ENCODE measurements at places on chromosomes 16 and 17.

DNA sequence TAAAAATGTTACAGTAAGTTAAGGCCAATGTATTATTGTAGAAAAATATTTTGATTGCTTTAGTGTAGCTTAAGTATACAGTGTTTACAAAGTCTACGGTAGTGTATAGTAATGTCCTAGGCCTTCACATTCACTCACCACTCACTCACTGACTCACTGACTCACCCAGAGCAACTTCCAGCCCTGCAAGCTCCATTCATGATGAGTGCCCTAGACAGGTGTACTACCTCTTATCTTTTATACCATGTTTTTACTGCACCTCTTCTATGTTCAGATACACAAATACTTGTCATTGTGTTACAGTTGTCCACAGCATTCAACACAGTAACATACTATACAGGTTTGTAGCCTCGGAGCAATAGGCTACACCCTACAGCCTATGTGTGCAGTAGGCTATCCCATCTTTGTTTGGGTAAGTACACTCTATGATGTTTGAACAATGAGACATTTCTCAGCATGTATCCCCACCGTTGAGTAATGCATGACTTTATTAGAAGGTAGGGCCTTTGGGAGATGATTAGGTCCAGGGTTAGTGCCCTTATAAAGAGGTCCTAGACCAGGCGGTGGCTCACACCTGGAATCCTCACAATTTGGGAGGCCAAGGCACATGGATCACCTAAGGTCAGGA is 117.8 kb downstream of the SLC39A11 start:
- no peak for DNase-seq

GRCh38 chr17:62187681-62188080 is 122.6 kb upstream of the MED13 start:
- DNase-seq, result peak; percentile 62

- no peak for DNase-seq
Observed at GRCh38 chr17:81249223-81250040, 10.3 kb downstream of the NDUFAF8 start.

GRCh38 chr16:15610369-15610871 is 32.5 kb downstream of the MARF1 start:
- no peak for DNase-seq

DNA sequence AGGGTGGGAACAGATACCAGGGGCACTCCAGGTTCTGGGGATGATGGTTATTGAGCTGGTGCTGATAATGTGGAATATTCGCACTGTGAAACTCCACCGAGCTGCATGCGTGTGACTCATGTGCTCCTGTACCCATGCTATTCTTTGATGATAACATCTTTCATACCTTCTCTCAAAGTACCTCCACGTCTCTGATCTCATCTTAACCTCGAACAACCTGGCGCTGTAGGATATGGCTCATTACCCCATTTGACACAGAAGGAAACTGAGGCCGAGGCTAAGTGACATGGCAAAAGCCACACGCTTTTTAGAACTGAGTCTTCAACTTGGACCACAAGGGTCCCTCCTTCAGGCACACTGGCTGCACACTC is 30.2 kb upstream of the MRPS23 start:
- DNase-seq, result no peak

- DNase-seq, result no peak
Observed at GRCh38 chr16:89491238-89491869, 993 bp upstream of the ANKRD11 start.

GRCh38 chr17:9108146-9108545 is 86.8 kb downstream of the NTN1 start:
- DNase-seq, result no peak

- DNase-seq, result no peak
Observed at GRCh38 chr17:4475001-4475400, 23.7 kb upstream of the SPNS2 start.

- no peak for DNase-seq
Observed at GRCh38 chr16:21584817-21585216, 14.6 kb upstream of the METTL9 start.

DNA sequence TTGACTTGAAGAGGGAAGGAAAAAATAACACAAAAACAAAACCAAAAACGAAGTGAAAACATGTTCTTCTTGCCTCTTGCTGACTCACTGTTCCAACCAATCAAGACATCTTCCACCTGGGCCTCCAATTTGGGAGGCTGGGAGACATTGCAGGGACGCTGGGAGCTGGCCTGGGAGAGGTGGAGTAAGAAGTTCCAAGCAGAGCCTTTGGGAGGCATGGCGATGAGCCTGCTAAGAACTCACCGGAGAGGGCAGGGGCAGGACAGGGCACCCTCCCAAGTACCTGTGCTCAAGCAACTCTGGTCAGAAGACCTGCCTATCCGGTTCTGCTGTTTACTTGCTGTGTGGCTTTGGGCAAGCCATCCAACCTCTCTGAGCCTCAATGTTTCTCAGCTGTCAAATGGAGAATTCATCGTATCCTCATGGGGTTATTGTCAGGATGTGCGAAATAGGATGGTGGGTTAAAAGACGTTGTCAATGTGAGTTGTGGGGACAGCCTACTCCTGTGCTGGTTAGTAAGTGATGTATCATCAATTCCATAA is 856 bp upstream of the GLP2R start:
- DNase-seq, result no peak

DNA sequence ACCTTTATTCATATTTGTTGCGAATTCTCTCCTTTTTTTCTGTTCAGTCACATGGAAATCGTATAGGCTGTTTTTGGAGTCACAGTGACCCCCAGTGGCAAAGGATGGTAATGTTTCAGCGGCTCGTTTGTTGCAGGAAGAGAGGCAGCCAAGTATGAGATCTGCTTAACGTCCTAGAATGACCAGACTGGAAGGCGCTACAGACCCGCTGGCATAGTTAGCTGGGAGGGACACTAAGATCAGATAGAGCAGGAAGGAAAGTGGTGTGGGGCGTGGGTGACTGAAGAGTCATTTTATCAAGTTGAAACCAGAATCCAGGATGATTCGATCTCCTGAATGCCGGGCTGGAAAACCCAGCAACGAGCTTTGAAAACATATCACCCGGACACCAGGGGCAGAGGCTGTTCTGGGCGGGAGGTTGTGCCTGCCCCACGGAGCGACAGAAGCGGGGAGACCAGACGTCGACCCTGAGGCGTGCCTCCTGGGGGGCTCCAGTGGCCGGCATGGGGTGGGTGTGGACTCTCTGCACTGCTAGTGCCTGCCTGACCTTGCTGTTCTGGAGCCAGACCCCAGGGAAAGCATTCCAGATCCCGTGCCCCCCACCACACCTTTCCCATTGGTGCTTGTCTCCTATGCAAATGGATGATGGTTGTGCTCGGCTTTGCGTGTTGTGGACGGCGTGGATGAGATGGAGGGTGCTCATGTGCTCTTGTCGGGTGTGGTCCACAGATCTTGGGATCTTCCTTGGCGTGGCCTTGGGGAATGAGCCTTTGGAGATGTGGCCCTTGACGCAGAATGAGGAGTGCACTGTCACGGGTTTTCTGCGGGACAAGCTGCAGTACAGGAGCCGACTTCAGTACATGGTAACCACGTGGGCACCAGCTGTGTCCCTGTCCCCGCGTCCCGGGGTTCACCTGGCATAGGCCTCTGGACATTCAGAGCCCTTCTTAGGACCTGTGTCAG is 7.7 kb downstream of the IL34 start:
- DNase-seq, result peak; percentile 66

GRCh38 chr16:72979974-72980373 is 68.0 kb downstream of the ZFHX3 start:
- no peak for DNase-seq

GRCh38 chr16:84459941-84460405 is 44.5 kb downstream of the MEAK7 start:
- DNase-seq, result peak; percentile 100

DNA sequence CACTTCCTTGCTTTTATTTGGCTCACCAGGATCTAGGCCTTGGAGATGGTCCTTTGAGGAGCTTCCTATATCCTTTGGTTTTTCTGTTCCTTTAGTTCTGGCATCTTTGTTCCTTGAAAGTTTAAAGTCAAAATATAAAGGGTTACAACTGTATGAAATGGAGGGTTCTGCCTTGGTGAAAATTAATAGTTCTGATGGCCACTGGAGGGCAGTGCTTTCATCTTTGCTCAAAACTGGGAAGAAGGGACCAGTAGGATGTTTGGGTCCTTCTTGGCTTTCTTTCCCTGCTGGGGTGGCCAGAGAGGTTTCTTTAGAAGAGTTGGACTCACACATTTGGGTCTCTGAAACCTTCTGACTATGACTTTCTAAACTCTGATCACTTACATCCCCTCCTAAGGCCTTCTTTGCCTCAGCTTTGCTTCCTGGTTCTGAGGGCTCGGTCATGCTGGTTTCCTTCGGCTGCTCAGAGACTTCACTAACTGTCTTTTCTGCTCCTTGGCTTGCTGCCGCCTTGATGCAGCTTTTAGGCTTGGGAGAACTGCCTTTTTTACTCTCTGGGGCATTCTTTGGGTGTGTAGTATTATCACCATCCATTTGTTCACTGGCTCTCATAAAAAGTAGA is 10.9 kb upstream of the ITGA2B start:
- DNase-seq, result no peak

DNA sequence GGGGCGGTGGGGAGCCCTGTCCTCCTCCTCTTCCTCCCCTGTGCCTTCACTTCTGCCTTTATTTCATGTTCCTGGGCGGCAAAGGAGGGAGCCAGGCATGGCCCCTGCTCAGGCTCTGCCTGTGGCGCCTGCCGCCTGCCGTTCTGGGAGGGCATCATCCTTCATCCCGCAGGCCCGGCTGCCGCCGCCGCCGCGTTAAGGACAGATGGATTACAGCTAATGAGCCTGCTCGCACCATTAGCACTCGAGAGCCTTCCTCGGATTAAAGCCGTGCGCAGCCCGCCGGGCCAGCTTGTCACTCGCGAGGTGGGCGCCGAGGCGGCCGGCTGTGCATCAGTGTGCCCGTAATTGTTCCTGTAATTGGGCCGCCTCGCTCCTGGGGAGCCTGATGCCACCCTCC is 127.7 kb upstream of the GSE1 start:
- DNase-seq, result peak; percentile 98

Measured in NCI-H524 treated with DMSO at 0.1 percent for 48 hours (cell line).